ENCODE measurements at places on chromosomes 3 and 15.
A peak's percentile ranks its signal among the peaks of the same experiment; 100 is the strongest.

GRCh38 chr3:16890597-16891333, 6.0 kb downstream of the PLCL2 start:
- DNase-seq = no peak

GRCh38 chr3:24678421-24678865, 183.8 kb upstream of the THRB start:
- DNase-seq = peak; percentile 72

DNA sequence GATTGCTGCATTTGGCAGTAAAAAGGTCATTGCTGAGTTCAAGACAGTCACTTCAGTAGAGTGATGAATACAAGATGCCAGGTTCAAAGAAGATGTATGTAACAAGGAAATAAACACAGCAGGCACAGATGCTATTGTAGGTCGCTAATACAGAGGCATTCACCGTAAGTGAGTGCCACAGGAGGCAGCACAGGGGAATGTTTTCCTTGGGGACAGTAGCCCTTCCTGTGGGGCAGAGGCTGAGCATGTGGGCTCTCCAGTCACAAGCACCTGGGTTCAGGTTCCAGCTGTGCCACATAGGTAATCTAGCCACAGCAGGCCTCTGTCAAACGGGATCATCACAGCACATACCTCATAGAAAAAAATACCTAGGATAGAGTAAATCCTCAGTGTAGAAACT, 86.3 kb downstream of the RSL24D1 start:
- DNase-seq = no peak

DNA sequence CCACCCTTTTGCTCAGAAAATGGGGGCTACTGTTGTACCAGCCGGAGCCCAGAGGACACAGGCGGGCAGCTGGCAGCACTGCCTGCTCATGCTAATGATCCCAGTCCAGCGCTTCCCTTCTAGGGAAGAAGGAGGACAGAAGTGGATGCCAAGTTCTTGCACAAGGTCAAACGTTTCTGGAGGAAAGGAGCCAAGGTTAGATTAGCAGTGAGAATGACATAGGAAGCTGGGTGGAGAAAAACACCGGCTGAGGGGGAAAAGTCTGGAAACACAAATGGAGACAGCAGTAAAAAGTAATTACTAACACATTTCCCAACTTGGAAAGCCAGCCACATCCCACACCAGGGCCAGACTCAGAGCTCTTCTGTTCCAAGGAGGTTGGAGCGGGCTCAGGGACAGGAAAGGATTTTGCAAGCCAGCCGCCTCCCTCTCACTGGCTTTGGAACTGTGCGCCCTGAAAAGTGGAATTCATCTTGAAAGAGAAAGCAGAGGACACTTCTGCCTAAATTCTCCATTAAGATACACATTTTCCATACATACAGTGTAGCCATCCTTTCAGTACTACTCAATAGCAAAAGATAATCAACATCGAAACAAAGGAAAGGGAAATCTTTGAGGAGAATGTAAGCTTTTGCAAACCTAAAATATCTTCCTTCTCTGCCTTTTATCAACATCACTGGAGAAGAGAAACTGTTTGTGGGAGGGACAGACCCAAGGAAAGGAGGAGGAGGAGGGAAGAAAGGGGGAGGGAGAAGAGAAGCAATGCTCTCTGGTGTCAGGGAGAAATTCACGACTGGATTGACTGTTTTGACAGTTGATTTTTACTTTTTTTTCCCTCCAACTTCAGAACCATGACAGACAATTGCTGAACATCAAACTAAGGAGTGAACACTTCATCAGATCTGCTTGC, 133.6 kb downstream of the CD47 start:
- DNase-seq = peak; percentile 43

- no peak for DNase-seq
Measured at GRCh38 chr3:115500795-115501194, 122.5 kb upstream of the GAP43 start.

DNA sequence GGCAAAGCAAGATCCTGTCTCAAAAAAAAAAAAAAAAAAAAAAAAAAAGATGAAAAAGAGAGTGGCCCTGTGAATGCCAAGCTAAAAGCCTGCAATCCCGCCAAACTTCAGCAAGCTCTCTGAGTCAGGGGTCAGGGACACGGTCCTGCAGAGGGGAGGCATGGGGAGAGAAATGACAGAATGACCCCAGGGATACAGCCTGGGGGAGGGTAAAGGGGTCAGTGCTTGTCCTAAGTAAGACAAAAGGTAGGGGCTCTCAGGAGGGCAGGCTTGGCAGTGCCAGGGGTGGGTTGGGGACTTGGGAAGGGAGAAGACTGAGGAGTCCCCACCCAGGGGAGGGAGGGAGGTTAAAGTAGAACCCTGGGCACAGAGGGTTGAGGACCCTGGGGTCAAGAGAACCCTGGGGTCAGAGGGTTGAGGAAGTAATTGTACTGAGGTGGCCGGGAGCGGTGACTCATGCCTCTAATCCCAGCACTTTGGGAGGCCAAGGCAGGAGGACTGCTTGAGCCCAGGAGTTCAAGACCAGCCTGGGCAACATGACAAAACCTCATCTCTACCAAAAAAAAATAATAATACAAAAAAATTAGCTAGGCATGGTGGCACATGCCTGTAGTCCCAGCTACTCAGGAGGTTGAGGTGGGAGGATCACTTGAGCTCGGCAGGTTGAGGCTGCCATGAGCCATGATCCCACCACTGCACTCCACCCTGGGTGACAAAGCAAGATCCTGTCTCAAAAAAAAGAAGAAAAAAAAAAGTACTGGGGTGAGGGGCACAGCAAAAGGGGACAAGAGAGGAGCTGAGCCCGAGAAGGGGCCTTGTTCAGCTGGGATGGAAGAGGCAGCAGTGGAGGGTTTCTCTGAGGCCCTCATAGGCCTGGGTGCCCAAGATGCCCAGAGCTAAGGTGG, 5.2 kb upstream of the SEMA3B start:
- no peak for DNase-seq

Data from EL (cell line).